ENCODE measurements at places on chromosomes 13 and 19. TPM values are rescaled to one million over a fixed set of nuclear protein-coding genes. Genes with fewer than 3 reads are reported as not detected.
A peak's percentile ranks its signal among the peaks of the same experiment; 100 is the strongest.

DNA sequence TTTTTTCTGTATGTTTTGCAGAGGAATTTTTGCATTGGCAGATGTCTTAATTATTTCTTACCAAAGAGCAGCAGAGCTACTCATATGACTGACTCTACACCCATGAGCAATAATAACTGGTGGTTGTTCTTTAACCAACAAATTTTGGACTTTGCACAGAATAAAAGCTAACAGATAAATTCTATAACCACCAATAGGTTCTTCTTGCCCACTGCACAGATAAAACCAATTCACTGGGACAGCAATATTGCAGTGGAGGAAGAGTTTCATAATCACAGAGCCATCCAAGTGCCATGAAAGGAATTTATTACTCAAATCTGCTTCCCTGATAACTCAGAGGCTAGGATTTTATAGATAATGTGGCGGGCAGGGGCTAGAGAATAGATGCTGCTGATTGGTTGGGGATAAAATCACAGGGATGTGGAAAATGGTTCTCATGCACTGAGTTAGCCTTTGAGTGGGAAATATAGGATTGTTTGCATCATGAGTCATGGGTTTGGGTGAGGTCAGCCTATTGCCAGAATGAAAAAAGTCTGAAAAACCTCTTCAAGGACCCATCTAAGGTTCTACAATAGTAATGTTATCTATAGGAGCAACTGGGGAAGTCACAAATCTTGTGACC, 104.3 kb upstream of the PCDH17 start:
- no peak overlapping the region for H3K27ac ChIP-seq
- H3K4me3 ChIP-seq = no peak overlapping the region
- peaks cover 2% of the 10 kb centered on the region for H3K36me3 ChIP-seq
- H3K4me1 ChIP-seq = no peaks in the 10 kb centered on the region

- no peak overlapping the region for H3K27ac ChIP-seq
- H3K27me3 ChIP-seq = no peaks in the 10 kb centered on the region
- H3K36me3 ChIP-seq = no peaks in the 10 kb centered on the region
- no peak overlapping the region for H3K4me3 ChIP-seq
- DNase-seq = no peak
Measured at GRCh38 chr13:37288057-37288720, 182.7 kb upstream of the CSNK1A1L start.

DNA sequence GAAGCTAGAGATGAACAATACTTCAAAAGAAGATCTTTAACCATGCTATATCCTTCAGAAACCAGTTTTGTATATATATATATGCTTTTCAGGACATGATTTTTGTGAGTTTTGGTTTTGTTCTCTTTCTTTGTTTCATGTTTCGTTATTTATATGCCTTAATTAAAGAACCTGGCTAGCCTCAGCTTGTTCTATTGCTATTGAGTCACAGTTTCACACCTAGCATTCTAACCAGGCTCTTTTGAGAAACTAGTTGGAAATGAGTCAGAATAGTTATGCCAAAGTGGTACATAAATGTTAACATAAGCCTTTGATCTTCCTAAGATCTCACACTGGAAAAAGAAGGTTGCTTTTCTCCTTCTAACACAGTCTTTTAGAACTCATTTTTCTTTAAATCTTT, 1925.2 kb downstream of the OLFM4 start:
- no peak overlapping the region for H3K27ac ChIP-seq
- H3K36me3 ChIP-seq = peaks cover 10% of the 10 kb centered on the region
- H3K4me1 ChIP-seq = no peaks in the 10 kb centered on the region
- H3K27me3 ChIP-seq = no peaks in the 10 kb centered on the region

DNA sequence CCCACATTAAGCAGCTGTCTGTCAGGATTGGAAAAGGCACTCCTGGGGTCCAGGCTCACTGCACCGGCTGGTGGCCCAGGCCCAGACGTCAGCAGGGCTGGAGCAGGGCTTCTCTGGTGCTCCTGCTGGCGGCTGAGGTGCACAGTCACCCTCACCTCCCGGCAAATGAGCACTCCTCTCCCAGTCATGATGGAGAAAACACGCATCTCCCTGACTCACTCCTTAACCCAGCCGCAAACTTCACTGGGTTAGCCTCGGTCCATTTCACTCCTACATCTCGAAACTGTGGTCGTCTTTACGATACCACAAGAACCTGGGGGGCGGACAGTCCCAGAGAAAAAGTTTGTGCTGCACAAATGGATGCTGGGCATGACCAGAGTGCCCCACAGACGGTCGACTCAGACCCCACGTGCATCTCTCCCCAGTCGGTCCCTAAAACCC, 3.3 kb upstream of the RASA3 start:
- H3K4me3 ChIP-seq = no peak overlapping the region
- no peak overlapping the region for H3K27ac ChIP-seq
- no peaks in the 10 kb centered on the region for H3K4me1 ChIP-seq
- no peak for DNase-seq
- no peaks in the 10 kb centered on the region for H3K36me3 ChIP-seq

- no peaks in the 10 kb centered on the region for H3K27me3 ChIP-seq
- H3K36me3 ChIP-seq = no peaks in the 10 kb centered on the region
- DNase-seq = peak; percentile 91
Measured at GRCh38 chr19:662962-663681, at the start of gene RNF126. RNF126 (minus strand) TSS chr19:663214; CDS start chr19:663121, 93 bp downstream.

The MISP3 gene
- total RNA-seq = 0.72 TPM

The GAS6 gene
- 20.5 TPM for total RNA-seq
